ENCODE measurements at places on chromosomes 7 and 10.

GRCh38 chr7:110309941-110310340, 781.0 kb upstream of the LRRN3 start:
- DNase-seq = no peak

DNA sequence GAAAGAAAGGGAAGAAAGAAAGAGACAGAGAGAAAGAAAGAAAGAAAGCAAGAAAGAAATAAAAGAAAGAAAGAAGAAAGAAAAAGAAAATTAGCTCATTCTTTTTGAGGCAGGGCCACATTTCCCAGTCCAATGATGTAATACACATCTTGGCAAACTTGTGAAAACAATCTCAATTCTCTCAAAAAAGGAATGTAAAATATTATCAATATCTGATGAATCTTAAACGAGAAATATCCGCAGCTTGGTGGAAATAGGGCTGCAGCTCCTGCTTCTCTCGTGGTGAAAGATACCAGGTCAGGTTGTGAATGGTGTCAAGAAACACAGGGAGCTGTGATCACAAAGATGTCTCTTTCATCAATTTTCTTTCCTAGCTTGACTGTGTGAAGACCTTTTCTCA, 739.6 kb upstream of the NRP1 start:
- DNase-seq = no peak

DNA sequence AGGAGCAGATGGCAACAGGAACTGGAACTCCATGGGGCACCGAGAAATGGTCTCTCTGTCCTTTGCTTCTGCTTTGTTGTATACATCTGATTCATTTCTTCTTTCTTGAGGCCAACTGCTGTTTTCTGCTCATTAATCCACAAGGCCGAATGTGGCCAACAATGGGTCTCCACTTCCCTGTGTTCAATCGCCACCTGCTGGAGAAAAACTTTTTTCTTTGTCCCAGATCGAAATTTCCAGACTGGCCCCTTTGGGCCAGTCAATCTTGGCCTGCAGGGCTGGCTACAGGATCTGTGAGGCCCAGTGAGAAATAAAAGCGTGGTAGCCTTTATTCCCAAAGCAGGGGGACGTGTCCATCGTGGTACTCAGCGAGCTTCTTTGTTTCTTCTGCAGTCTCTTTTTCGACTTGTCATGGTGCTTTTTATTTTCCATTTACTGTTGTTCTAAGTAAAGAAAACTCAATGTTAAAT, 58.8 kb downstream of the PARP12 start:
- peak; percentile 46 for DNase-seq

DNA sequence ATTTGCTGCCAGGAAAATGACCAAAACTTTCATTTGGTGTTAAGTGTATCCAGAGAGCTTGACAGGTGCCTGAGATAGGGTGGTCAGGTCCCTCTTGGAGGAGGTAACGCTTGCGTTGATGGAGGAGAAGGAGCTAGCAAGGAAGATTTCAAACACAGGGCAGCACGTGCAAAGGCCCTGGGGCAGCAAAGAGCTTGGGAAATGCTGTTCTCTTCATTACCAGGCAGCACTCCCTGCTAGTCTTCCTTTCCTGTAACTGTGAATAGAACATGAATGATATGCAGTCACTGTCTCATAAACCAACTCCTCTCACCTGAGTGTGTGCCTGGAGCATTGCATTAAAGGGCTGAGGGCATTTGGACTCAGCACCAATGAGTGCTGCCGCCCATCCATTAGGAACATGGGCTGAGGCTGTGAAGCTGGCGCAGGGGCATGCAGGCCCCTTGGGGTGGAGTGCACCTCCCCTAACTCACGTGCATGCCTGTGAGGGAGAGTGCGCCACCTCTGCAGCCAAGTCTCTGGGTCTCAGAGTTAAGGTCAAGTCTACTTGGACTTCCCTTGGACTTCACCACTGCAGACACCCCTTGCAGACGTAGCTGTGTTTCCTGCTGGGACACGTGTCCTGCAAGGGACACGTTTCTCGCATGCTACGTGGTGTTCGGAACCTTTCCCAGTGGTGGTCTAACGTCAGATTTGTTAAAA, 136.8 kb downstream of the PAXIP1 start:
- no peak for DNase-seq

DNA sequence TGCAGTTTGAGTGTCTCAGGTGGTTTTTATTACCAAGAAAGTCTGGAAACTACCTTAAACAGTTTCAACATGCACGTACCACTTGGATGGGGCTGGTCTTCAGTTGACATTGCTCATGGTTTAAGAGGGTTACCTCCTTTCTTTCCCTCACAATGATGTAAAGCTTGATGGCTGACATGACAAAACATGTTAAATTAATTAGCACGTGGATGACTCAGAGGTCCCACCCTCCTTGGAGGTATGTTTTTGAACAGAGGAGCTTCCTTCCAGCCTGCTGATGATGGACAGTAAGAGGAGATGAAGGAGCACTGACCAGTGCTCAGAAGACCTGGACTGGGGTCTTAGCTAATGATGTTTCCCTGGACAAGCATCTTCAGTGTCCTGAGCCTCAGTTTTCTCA, 322.3 kb upstream of the PODXL start:
- no peak for DNase-seq

DNA sequence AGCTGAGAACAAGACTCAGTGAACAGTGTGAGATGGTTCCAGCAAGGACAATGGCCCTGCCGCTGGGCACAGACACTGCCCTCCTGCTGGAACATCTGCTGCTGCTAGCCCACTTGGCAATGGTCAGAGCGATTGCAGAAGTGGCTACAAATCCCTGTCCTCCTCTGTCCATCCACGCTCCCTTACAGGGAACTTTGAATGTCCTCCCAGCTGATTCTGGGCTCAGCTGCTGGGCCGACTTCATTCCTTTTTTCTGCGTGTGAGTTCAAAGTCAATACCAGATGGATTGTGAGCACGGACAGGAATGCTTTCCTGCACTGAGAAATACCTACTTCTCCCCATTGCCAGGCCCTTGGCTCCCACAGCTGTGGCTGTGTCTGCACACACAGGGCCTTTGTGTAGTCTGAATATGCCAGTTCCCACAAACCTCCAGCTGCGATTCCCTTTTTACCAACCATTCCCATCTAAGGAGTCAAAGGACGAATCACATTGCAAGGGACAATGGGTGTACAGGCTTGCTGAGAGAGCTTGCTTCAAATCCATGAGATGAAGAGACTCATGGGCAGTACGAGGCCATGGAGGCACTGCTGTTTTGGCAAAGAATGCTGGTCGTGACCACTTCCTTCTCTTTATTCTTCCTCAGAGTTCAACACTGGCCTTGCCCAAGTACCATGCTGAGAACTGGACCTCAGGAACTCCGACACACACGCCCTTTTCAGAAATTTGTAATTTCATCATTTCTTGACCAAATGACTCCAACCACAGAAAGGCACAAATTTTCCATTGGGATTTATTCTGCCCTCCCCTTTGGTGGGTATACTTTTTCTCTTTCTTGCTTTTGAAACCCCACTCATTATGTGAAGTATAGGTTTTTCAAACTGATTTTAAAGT, 44.2 kb downstream of the BPGM start:
- DNase-seq = no peak

DNA sequence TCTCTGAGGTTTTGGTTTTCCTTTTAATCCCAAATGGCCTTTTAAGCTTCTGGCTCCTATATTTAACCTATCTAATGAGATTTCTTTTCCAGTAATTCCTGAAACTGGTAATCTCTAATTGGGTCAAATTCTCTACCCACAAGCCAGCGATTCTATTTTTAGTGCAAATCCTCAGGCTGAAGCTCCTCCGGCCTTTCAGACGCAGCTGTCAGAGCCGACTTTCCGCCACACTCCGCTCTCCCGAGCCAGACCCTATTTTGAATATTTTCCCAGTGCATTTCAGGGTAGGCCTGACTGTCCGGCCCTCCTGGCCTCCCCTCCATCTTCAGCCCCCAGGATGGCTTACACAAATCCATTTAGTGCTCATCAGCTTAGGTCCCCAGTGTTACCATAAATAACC, 9.7 kb upstream of the ADCY1 start:
- DNase-seq = no peak

GRCh38 chr7:73717025-73717807, 2.3 kb downstream of the STX1A start:
- no peak for DNase-seq

GRCh38 chr7:154591544-154591943, 411.4 kb downstream of the PAXIP1 start:
- DNase-seq = peak; percentile 40

GRCh38 chr7:140841166-140841715, 83.5 kb downstream of the BRAF start:
- no peak for DNase-seq

DNA sequence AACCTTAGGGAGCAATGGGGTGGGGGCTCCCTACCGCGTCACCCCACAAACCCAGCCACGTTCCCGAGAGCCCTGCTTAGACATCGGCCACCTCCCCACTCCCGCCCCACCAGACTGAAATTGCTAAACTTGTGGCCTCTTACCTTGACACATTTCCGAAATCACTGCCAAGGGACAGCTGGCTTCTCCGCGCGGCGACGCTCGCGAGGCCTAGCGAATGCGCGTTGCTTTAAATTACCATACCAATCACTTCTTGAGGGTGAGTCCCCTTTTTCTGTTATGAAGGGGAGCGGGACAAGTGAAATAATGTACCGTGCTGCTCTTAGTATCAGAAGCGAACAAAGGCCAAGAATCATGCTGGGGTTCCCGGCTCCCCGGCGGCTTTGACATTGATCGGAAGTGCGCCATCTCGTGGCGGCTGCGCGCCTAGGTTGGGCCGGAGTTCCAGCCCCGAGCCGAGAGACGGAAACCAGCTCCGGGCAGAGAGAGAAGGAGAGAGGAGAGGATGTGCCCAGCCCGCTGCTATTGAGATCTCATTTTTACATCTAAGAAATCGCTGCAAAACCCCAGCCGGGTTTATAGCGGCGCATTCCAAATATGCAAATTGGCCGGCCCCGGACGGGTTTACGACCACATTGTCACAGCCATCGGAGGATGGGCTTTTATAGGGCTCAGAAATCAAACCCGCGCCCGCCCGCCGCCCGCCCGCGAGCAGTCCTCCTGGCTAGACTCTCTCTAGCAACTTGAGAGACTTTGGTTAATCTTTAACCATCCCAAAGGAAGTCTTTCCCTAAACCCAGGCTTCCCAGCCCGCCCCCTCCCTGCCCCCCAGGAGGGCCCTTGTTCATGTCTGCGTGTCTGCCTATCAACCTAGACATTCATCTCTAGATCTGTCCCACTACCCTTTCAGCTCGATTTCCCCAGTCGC, 5.3 kb downstream of the HOXA11 start:
- DNase-seq = peak; percentile 93

- no peak for DNase-seq
Observed at GRCh38 chr10:77513220-77513619, 124.4 kb downstream of the KCNMA1 start.

DNA sequence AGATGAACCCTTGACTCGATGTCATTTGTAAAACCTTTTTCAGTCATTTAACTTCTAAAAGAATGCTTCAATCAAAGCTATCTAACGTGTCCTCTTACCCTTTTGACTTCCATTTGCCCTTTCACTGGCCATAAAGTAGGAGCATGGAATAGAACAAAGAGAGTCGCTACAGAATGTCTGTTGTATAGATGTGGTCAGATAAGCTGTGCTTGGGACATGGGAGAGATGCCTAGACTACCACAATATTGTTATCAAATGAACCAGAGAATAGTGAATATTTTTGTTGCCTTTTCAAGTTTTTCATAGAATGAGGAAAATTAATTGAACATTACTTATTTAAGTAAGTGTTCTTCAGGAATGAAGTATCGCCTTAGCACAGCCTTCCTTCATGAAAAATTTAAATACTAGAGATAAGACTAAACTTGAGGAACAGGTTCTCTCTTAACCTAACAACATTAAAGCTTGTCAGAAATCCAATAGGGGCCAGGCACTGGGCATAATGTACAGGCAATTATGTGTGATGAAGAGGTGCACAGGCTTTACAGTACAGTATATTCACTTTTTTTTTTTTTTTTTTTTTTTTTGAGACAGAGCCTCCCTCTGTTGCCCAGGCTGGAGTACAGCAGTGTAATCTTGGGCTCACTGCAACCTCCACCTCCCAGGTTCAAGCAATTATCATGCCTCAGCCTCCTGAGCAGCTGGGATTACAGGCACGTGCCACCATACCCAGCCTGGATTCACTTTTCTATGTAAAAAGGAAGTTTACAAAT, 7.5 kb upstream of the KMT2E start:
- no peak for DNase-seq

DNA sequence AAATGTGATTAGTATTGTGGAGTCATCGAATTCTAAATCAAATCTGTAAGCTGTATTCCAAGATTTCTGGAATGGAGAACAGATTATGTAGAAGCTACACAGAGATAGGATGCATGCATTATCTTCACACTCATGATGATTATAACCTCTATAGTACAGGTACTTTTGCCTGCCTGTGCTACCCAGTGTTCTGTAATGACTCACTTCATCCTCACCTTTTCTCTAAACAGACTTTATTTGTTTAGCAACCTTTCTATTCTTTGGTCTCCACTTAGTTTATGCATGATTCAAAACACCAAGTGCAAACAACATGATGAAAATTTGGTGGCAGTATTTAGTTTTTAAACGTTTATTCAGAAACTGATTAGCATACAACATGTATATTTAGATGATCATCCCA, 68.4 kb upstream of the PRPS1L1 start:
- no peak for DNase-seq

DNA sequence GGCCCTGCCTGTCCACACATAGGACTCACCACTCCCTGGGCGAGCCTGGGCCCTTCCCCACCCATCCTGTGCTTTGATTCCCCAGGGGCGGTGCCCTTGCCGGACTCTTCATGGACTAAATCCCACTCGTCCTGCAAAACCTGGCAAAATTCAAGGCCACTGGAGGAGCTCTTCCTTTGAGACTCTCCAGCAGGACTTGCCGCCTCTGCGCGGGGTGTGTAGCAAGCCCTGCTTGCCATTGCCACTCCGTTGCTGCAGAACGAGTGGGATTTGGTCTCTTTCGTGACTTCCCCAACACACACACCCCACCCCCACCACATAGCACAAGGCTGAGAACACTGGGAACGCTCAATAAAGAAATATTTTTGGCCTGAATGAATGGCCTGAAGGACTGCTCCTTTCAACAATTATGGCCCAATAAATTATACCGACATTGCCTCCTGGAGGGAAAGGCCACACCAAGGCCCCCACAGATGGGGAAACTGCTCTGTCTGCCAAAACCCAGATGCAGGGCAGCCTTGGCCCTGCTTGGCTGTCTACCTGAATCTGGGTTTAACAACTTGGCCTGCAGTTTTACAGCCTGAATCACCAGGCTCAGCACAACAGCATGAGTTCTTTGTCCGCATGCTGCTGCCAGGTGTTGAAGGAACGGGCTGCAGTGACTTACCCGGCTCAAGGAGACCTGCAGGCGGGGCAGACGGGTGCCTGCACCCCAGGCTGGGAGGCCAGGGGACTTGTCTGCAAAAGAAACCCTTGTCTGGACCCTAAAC, 72.8 kb upstream of the KAT6B start:
- peak; percentile 31 for DNase-seq

GRCh38 chr7:28761505-28761904, 196.6 kb downstream of the TRIL start:
- DNase-seq = no peak

Measured in renal pelvis (tissue), 12 donors.